ENCODE measurements at places on chromosomes 5 and 9.

DNA sequence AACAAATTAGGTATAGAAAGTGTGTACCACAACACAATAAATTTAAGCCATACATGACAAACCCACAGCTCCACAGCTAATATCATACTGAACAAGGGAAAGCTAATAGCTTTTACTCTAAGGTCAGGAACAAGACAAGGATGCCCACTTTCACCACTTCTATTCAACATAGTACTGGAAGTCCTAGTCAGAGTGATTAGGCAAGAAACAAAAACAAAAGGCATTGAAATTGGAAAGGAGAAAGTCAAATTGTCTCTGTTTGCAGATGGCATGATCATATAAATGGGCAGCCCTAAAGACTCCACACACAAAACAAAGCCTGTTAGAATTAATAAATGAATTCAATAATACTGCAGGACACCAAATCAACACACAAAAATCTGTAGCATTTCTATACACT is 548.8 kb downstream of the CTNND2 start:
- DNase-seq = no peak

DNA sequence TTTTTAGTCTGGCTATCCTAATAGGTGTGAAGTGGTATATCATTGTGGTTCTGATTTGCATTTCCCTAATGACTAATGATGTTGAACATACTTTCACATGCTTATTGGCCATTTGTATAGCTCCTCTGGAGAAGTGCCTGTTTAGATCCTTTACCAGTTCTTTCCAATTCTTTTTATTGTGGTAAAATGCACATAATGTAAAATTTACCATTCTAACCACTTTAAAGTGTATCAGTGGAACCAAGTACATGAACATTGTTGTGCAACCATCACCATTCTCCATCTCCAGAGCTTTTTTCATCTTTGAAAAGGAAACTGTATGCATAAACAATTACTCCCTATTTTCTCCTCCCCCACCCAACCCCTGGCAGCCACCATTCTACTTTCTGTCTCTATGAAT is 95.4 kb downstream of the NRG2 start:
- no peak for DNase-seq

DNA sequence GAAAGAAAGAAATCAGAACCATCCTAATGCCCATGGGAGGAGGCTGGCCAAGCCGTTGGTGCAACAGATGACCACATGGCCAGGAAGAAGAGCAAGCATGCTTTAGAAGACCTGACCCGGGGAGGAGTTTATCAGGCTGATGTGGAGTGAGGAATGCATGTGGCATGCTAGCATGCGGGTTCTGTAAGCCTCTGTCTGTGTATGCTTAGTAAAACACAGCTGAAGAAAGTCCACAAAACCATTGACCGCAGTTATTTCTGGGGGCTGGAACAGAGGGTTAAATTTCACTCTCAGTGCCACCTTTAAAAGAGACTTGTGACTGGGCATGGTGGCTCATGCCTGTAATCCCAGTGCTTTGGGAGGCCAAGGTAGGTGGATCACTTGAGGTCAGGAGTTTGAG is 19.1 kb downstream of the GFI1B start:
- no peak for DNase-seq

DNA sequence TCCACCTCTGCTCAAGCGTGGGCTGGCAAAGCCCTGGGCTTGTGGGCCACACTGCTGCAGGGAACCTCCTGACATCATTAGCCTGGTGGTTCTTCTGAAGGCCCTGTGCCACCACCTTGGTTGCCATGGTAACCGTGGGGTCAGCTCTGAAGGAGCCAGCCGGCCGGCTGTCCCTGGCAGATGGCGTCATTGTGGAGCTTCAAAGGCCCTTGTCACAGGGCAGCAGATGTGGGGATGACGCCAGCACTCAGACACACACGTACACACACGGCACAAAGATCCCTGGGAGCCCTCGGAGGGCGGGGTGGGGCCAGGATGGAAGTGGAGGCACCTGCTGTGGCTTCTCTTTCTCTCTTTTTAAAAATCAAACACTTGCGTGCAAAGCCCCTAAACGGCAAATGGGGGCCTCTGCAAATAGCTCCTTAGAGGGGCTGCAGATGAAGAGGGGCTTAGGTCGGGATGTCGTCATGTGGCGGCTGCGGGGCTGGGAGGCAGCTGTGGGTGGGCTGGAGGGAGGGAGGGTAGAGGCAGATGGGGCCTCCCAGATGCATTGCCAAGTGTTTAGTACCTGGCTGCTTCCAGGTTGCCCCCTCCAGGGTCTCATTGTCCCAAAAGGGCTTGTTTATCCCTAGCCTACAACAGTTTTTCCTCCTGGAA is 19.5 kb upstream of the RPL26L1 start:
- DNase-seq = no peak

GRCh38 chr5:172887692-172888091 is 53.6 kb downstream of the ERGIC1 start:
- no peak for DNase-seq

GRCh38 chr9:34010979-34011378 is 37.7 kb downstream of the UBAP2 start:
- DNase-seq = peak; percentile 15

DNA sequence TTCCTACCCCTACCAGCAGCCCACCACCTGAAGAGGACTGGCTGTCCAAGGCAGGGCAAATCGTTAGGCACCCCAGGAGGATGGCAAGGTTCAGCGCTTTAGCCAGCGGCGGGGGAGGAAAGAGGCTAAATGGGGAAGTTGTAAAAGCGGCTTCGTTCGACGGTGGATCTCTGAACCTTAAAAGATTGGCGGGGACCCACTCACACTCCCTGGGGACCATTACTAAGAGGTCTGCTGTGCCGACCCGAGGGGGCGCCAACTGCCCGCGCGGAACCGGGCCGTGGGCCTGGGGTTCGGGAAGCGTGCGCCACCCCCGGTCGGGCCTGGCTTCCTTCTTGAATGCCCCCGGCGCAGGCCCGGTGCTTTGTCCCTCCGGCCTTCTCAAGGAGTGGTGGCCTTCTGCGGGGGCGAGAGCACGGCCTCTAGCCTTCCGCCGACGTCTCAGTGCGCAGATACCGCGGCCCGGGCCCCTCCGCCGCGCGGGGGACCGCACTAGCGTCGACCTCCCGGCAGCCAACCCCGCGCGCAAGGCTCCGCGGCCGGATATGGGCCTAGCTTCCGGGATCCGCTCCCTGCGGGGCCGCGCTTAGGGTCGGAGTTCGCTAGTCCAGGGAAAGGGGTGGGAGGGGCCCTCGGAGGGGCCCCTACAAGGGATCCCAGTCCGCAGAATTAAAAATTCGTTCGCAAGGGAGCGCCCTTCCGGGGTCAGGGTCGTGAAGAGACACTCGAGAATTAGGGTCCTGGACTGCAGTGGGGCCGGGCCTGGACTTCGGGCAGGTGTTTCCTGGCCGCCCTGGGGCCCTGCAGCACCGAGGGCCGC is 10.5 kb downstream of the NR2F1-AS1 start:
- no peak for DNase-seq

DNA sequence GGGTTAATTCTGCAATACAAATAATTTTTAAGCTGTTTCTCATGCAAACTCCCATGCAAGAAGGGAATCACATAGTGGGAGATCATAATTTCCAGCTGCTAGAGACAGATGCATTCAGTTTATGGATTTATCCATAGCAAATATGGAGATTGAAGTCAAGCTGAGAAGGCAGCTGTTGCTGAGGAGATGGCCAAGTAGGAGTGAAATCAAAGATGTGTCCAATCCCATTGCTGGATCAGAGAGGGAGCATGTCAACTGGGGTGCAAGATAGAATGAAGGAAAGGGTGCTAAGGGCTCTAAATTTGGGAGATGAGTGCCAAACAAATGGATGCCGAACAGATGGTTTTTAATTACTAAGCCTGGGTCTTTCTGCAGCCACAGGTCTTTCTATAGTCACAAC is 504.5 kb downstream of the NFIB start:
- DNase-seq = no peak

- peak; percentile 70 for DNase-seq
These were observed 41.9 kb downstream of the SLC22A5 start for GRCh38 chr5:132411304-132412013.

DNA sequence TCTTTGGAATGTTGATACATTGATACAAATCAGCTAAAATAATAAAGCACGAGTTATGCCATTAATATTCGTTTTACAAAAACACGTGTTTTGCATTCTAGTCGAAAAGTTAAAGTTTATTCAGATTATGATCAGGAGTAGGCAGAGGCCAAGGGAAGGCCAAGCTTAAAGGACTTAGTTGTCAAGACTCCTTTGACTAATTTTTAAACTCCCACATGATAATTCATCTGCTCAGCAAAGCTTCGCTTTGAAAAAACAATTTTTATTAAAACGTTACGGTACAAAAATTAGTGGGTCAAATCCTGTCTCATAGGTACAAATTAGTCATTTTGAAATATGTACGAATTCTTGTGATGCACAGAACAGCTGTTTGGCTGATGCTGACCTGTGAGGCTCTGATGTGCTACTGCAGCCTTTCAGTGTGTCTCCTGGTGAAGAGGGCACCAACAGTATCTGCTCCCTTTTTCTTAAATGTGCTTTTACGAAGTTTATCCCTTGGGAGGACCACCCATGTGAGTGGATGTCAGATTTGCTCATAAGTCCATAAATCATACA is 23.0 kb upstream of the NR3C1 start:
- no peak for DNase-seq

GRCh38 chr9:122015170-122015821 is 77.8 kb downstream of the TTLL11 start:
- DNase-seq = no peak

DNA sequence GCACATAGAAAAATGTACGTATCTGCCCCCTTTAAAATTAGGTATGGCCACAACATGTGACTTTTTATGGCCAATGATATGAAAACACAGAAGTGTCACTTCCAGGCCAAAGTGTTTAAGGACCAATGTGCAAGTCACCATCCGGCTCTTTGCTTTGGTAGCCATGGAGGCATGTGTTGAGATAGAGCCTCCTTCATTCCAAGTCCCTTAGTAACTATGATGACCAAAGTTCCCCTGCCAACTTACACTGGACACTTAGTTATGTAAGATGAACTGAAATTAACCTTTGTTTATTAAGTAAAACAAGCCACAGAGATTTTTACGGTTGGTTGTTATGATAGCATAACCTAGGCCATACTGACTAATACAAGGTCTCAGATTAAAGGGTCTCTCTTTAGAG is 51.0 kb downstream of the FBN2 start:
- no peak for DNase-seq

- no peak for DNase-seq
These were observed 73.3 kb downstream of the SH3TC2 start for GRCh38 chr5:148989567-148989966.

- DNase-seq = no peak
These were observed 21.3 kb downstream of the PCDHGC5 start for GRCh38 chr5:141510160-141510559.

- DNase-seq = no peak
These were observed 214.0 kb downstream of the ENC1 start for GRCh38 chr5:74426506-74426905.

DNA sequence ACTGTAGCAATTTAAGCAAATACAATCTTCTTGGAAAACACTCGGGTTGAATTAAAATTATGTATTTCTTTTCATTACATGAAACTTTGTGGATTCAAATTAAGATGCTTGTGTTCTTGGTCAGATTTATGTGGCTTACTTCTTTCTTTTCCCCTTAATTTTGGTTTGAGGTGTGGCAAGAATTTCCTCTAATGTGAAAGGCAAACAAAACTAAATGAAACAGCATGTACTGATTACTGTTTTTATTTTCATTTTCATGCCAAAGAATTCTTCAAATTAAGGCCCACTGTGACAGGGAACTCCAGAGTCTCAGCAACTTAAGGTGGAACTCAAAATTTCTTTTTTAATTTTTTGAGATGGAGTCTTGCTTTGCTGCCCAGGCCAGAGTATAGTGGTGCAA is at the start of gene OMD:
Gene OMD (minus strand): TSS at position 132 of the 400 bp plus-strand sequence. CDS start 6,913 bp downstream, outside the sequence.
- DNase-seq = no peak

- no peak for DNase-seq
These were observed 49.2 kb downstream of the NACC2 start for GRCh38 chr9:136045595-136046553.

DNA sequence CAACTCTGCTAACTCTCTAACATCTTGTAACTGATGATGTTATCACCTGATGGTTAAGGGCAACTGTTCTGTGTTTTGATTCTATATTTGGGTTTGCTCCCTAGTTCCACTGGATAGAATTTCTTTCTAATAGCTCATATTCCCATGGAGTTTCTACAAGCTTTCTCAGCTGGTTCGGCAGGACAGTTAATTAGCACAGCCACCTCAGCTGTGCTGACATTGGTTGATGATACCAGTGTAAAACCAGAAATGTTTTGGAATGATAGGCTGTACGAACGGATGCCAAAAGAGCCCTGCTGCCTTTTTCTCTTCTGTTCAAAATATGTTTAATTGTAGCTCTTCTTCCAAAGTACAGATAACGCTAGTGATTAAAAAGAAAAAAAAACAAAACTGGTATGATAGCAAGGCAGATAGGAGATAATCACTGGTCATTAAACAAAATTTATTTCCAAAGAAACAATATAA is 440.5 kb upstream of the ZNF608 start:
- no peak for DNase-seq

- DNase-seq = no peak
These were observed 161.4 kb downstream of the SLIT3 start for GRCh38 chr5:169139480-169140050.

GRCh38 chr5:138955013-138955660 is 80.0 kb upstream of the LRRTM2 start:
- DNase-seq = no peak

- no peak for DNase-seq
These were observed 98.4 kb upstream of the CPLX2 start for GRCh38 chr5:175772747-175773533.

- no peak for DNase-seq
These were observed 444.0 kb upstream of the ZNF608 start for GRCh38 chr5:125190232-125191087.

DNA sequence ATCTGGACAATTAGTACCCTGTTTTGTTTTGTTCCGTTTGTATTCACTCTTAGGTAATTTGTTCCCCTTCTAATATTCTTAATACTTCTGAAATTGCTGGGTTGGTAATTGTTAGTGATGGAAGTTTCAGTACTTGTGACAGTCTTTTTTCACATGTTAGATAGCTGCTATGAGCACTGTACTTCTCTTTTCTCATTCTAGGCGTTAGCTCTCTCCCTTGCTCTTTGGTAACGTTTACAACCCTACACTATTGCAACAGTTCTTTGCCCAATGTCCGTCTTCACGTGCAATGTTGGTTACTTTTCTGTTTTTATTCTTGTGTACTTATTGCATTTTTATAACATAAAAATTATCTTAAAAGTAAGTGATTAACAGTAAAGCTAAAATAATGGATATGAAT is 1509.0 kb downstream of the MAT2B start:
- DNase-seq = no peak

DNA sequence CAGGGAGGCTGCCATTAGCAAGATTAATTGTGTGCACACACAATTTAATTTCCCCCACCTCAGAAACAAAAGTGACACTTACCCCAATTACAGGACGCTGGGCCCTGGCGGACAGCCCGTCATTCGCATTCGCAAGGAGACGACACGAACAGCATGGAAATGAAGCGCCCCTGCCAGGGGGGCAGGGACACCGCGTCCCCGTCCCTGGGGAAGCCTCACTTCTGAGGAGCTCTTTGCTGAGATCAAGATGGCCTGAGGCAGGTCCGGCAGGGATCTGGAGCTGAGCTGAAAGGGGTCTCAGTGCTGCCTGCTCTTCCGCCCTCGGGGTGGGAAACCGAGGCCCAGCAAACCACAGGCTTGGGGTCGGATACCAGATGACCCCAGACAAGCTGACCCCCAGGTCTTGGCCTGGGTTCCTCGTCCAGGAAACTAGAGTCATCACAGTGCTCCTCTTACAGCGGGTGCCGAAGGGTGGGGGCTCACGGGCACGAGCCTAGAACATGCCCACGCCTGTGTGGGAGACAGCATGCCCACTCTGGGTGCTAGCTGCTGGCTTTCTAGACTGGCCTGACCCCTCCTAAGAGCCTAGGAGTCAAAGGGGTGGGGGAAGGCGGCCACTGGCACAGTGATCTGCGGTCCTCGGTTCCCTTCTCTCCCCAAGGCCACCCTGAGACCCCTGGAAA is 103.2 kb downstream of the VAV2 start:
- DNase-seq = no peak
